Amniotic stem cell (primary cell): ENCODE measurements at places on chromosomes 2 and 18.

GRCh38 chr2:278312-278926, 9.5 kb downstream of the ALKAL2 start:
- DNase-seq = no peak

GRCh38 chr2:12180031-12180430, 433.6 kb downstream of the LPIN1 start:
- DNase-seq = no peak

DNA sequence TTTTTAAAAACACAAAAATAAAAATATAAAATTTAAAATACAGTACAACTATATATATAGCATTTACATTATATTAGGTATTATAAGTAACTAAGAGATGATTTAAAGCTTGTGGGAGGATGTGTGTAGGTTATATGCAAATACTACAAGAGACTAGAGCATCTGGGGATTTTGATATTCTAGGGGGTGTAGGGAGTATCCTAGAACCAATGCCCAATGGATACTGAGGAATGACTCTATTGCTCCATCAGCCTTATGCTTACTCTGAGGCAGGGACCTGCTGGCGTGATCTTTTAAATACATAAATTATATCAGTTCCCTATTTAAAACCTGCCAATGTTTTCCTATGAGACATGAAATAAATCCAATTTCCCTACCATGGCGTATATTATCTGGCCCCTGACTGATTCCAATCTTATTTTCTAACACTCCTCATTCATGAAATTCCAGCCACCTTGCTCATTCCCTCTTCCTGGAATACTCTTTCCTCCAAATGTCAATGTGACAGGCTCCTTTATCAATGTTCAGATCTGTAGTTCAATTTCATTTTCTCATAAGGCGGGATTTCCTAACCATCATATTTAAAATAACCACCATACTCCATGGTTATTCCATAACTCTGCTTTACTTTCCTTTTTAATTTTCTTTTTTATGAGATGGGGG, 22.2 kb downstream of the SP3 start:
- DNase-seq = no peak

GRCh38 chr2:86344404-86344803, 7.0 kb upstream of the REEP1 start:
- no peak for DNase-seq

DNA sequence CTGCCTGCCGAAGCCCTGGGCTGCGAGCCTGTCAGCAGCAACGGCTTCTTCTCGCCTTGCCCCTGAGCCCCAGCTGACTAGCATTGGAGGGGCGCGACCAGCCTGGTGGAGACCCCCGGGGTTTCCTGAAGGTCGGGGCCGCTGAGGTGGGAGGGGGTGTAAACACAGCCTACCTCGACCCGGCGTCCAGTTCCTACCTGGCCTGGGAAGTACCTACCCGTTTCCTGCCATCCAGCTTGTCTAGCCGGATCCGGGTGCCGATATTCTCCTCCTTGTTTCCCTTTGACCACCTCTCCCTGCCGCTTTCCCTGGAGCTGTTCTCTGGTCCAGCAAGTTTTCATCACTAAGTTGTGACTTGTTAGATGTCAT, 511 bp downstream of the MOB4 start:
- no peak for DNase-seq

DNA sequence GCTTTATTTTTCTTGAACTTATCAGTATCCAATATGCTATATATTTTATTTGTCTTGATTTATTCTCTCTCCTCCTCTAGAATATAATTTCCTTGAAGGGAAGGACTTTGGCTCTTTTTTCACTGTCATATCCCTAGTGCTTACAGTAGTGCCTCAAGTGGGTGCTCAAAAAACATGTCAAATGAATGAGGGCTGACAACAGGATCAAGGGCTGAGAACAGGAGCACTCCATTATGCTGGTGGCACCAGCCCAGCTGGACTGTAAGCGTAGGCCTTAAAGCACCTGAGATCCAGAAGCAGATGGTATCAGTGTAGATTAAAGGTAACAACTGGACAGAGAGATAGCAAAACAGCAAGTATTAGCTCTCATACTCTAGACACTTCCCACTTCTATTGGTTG, 46.3 kb downstream of the PMS1 start:
- DNase-seq = no peak

GRCh38 chr2:170582751-170583463, 132.2 kb upstream of the SP5 start:
- no peak for DNase-seq

GRCh38 chr2:36464006-36464721, 108.6 kb downstream of the CRIM1 start:
- DNase-seq = no peak

DNA sequence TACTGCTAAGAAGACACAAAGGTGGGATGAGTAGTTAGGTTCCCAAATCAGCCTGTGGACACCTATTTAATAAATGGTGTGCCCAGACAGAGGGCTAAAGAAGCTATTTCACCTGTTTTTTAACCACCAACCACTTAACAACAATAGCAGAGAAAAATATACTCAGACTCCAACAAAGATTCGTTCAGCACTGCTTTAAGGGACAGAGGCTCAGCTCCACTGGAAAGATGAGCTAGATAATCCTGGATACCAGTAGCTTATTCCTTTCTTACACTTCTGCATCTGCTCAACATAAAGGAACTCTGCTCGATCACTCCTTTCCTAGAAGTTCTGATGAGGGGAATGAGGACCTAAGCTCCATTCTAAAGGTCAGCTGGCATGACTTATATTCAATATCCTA, 44.5 kb downstream of the PTCD3 start:
- no peak for DNase-seq

- no peak for DNase-seq
These were observed 80.9 kb upstream of the PKDCC start for GRCh38 chr2:41966920-41967319.

DNA sequence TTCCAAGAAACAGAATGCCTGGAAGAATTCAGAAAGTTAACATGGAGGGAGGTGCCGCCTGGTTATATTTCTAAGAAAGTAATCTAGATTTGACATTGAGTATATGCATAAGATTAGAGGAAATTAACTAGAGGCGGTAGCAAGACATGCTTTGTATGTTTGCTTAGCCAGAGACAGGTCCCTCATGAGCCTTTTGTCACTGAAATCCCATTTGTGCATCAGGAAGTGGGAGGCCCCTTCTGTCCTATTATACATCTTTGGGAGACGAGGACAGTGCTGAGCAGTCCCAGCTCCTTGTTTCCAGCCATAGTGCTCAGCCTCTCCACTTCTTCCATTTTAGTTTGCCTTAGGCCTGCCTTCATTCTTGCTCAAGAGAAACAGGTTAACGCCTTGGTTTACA, 115.4 kb upstream of the LHCGR start:
- DNase-seq = no peak

DNA sequence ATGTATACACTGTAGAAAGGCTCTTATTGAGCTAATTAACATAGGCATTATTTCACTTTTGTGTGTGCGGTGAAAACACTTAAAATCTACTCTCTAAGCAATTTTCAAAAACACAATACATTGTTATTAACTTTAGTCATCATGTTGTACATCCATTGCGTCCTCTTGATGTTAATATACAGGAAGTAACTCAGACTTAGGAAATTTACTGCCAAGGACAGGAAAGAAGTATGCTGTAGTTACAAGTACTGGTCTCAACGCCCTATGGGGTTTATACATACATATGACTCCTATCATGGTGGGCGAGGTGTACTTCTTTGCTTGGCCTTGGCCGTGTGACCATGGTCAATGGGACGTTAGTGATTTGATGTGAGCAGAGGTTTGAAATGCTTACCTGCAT, 15.5 kb downstream of the SCTR start:
- DNase-seq = no peak

DNA sequence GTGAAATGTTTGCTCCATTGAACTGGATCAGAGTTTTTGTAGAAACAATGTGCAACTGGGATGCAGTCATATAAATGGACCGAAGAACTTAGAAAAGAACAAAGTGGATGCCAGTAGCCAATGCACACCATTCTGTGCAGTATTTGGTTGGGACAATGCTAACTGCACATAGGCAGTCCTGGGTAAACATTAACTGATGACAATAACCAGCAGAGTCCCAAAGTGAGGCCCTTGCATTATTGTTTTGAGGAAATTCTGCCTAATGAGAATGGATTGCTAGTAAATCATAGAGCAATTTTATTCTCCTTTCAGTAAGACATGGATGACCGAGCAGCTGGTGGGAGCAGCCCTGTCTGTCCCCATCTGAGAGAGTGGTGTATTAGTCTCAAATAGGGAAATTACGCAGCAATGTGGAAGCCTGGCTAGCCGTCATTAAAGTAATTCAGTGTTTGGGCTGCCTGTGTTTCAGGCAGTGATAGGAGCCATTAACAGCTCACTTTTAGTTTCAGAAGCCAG, 94.9 kb downstream of the KCTD1 start:
- DNase-seq = no peak

- no peak for DNase-seq
These were observed 11.6 kb downstream of the ATG16L1 start for GRCh38 chr2:233263045-233263570.

GRCh38 chr2:132774189-132774588, 104.2 kb upstream of the LYPD1 start:
- peak; percentile 5 for DNase-seq

GRCh38 chr2:120972286-120972685, 236.6 kb downstream of the GLI2 start:
- no peak for DNase-seq

- DNase-seq = peak; percentile 90
These were observed 2.2 kb downstream of the ST3GAL5 start for GRCh38 chr2:85886590-85886989.

GRCh38 chr2:231633241-231633976, 40.7 kb downstream of the TEX44 start:
- DNase-seq = no peak

DNA sequence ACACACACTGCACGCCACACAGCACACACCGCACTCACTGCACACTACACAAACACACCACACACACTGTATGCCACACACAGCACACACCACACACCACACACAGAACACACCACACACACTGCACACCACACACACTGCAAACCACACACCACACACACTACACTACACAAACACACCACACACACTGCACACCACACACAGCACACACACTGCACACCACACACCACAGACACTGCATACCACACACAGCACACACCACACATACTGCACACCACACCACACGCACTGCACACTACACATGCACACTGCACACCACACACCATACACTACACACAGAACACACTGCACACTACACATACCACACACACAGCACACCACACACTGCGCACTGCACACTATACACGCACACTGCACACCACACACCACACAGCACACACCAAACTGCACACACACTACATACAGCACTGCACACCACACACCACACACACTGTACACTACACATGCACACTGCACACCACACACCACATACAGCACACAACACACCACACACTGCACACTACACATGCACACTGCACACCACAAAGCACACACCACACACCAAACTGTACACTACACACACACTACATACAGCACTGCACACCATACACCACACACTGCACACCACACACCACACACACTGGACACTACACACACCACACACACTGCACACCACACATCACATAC, 59.6 kb downstream of the ASB1 start:
- DNase-seq = no peak

- no peak for DNase-seq
These were observed 60.1 kb downstream of the ST3GAL5 start for GRCh38 chr2:85828725-85829124.

- DNase-seq = no peak
These were observed 29.4 kb downstream of the CERKL start for GRCh38 chr2:181627545-181627944.

DNA sequence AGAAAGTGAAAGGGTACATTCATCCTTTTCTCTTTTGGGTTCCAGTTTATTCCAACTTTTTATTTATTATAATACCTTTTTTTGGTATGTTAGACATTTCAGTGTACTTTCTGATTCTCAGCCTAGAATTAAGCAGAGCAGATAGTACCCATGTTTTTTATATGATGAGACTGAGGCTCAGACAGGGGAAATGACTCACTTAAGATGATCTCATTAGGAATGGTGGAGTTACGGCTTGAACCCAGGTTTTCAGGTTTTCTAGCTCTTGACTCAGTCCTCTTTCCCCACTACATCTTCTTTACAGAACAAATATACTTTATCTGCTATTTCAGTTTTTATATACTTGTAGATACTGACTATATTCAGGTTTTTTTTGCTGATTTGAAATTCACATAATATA, 51.7 kb upstream of the OTX1 start:
- no peak for DNase-seq

GRCh38 chr2:228377533-228377932, 196.0 kb upstream of the SPHKAP start:
- DNase-seq = no peak

DNA sequence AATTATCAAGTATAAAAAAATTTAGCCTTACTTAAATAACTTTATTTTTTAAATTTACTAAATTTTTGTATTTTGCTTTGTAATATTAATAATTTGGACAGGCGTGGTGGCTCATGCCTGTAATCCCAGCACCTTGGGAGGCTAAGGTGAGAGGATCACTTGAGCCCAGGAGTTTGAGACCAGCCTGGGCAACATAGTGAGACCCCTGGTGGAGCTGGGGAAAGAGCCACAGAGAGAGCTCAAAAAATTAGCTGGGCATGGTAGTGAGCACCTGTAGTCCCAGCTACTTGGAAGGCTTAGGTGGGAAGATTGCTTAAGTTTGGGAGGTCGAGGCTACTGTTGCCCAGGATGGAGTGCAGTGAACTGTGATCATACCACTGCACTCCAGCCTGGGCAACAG, 143.5 kb downstream of the B3GNT2 start:
- DNase-seq = no peak

DNA sequence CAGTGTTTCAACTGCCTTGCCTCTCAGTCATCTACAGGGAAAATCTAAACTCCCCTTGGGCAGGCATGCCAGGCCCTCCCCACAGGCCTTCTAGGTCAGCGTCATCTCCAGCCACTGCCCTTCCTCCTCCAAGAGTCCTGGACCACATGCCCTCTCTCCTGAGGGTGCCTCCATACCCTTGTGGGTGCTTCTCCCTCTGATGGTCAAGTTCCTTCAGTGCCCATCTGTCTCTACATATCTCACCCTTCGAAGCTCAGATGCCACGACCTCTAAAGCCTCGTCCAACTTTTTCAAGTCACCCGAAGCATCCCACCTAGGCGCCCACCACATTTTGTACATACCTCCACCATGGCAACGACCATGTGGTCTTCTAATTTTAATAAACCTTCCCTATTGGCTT, 22.6 kb upstream of the TMEM247 start:
- no peak for DNase-seq

DNA sequence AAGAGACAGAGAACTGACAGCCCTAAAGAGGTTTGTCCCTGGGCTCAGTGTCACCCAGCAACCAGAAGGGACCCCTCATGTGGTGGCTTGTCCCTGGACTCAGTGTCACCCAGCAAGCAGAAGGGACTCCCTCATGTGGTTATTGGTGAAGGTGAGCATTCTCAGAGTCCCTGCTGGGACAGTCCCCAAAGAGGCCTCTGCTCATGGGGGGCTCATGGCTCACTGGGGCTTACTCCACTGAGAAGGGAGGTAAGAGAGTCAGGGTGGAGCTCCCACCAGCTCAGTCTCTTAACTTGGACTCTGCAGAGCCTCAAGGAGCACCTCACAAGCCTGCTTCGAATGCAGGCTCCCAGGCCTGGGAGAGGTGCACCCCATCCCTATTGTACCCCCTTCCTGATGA, 145.2 kb upstream of the COPS8 start:
- DNase-seq = no peak
